ENCODE measurements at places on chromosomes 12 and 14.

GRCh38 chr12:67531501-67531900 is 117.0 kb upstream of the DYRK2 start:
- no peak for DNase-seq

DNA sequence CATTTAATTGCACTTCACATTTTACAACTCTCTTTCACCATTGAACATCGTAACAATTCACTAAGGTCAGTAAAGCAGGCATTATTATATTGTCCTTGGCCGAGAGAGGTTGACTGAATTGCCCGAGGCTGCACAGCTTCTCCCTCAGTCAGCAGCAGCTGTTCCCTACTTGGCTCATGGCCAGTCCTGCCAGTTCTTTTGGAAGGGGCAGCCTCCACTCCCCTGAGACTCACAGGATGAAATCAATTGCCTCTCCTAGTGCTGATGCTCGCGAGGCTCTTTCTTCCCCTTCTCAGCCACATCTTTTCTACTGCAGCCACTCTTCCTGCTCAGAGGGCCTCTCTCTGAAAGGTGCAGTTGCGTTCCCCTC is 79.9 kb upstream of the KCNA1 start:
- peak; percentile 32 for DNase-seq

GRCh38 chr14:74176400-74176793 is 62.9 kb upstream of the VSX2 start:
- peak; percentile 58 for DNase-seq

DNA sequence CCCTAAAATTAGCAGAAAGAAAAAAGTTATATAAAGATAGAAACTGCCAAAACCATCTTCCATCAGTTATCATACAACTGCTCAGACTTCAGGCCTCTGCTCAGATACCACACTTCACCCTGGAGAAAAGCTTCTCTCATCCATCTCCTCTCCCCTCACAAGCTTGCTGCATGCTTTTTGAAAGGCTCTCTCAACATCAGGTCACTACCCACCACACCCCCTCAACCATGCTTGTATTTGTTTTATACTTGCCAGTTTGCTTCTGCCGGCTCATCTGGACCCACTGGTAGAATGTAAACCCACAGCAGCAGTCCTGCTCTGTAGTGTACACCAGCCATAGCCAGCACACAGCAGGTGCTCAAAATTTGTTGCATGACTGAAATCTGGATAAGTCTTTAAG is 8.8 kb downstream of the PPP1CC start:
- DNase-seq, result no peak

DNA sequence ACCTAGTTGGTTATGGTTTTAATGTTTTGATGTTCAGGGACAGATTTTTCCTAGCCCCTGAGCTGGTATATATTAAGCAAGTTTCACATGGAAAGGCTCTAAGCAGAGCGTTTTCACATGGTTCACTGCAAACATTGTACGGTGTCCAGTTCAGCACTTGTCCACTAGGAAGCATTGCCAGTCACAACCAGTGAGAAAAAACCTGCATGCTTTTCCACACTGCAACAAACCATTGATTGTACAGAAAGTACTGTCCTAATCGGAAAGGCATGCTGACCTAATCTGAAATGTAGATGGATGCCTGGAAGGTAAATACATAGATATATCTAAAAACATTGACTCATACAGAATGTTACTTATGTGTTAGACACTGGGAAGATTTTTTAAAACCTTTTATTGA is 25.0 kb upstream of the NPAS3 start:
- no peak for DNase-seq

DNA sequence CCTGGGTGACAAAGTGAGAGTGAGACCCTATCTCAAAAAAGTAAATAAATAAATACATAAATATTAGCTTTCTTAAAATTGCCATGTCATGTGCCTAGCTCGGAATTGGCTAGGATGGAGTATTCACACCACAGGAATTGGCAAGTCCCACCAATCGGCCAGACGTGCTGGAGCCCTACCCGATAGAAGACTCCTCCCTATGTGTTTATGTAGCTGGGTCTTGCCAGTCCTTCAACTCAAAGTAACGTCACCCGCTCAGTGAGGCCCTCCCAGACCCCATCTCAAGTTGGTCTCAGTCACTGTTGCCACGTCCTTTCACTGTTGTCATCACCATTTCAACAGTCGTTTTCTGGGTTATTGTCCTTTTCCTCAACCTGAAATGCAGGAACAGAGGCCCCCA is 20.2 kb downstream of the VRTN start:
- no peak for DNase-seq

DNA sequence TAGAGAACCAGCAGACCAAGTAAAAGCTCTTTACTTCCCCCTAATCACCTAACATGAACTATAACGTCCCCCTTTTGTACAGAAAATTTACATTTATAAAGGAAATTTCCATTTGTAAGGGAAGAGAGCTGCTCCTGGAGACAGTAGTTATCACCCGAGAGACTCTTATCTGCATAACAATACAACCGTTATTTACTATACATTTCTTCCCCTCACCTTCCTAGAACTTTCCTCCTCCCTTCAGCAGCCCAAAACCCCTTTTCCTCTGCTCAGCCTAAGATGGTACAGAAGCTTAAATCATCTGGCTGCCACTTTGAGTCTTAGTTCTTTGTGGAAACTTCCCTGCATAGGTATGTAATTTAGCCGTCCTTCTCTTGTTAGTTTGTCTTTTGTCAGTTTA is 40.4 kb upstream of the ETV6 start:
- no peak for DNase-seq

DNA sequence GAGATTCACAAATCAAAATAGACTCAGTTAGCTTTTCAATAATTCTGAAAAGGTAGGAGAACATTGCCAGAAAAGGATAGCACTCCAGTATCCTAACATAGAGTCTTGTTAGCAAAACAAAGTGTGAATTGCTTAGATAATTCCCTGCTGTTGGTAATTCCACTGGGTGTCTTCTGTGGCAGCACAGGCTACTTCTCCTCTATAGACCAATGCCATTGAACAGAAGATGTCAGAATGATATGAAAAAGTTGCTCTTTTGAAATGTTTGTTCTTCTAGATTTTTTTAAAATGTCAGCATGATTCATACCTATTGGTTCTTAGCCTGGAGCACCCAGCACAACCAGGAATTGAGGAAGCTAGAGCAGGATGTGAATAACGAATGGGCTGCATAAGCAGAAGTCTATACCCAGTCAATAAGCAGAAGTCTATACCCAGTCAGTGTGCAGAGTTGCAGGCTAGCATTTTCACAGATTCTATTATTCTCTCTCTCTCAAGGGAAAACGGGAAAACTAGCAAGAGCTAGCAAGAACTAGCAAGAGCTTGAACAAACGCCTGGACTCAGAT is 112.8 kb downstream of the SYT1 start:
- DNase-seq, result peak; percentile 36

- DNase-seq, result no peak
Measured at GRCh38 chr14:50794068-50794645, 36.8 kb downstream of the NIN start.

GRCh38 chr12:102394200-102394599 is 86.2 kb downstream of the IGF1 start:
- no peak for DNase-seq

All from NB4 (cell line).